Sigmoid colon (tissue), 7 donors: ENCODE measurements at places on chromosomes 6 and 20. TPM values are rescaled to one million over a fixed set of nuclear protein-coding genes. Genes with fewer than 3 reads are reported as not detected.

The SMLR1 gene
- not detected for polyA plus RNA-seq

The CDK5RAP1 gene
- polyA plus RNA-seq = 12.0 TPM

The TREM2 gene
- 0.83 TPM for polyA plus RNA-seq

The DEFB124 gene
- not detected for polyA plus RNA-seq

The LHFPL5 gene
- not detected for polyA plus RNA-seq

The HS3ST5 gene
- polyA plus RNA-seq = 0.36 TPM

The SLC17A4 gene
- 8.7 TPM for polyA plus RNA-seq

The HUS1B gene
- 0.36 TPM for polyA plus RNA-seq

The LTB gene
- polyA plus RNA-seq = not detected
